ENCODE measurements at places on chromosomes 12 and 14.

DNA sequence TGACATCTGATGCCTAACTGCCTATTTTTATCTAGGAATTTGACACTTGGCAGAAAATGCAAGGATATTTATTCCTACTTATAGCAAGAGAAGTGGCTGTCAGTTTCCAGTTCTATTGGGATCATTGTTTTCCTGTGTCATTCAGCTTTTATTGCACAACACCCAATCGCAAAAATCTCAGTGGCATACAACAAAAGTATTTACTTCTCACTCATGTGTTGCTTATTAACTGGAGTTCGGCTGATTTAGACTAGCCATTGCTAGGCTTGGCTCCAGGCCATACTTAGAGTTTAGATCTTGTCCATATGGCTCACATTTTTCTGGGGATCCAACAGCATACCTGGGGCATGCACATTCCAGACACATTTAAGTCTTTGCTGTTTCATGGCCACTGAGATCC, 218.6 kb upstream of the SYT1 start:
- no peak for DNase-seq

DNA sequence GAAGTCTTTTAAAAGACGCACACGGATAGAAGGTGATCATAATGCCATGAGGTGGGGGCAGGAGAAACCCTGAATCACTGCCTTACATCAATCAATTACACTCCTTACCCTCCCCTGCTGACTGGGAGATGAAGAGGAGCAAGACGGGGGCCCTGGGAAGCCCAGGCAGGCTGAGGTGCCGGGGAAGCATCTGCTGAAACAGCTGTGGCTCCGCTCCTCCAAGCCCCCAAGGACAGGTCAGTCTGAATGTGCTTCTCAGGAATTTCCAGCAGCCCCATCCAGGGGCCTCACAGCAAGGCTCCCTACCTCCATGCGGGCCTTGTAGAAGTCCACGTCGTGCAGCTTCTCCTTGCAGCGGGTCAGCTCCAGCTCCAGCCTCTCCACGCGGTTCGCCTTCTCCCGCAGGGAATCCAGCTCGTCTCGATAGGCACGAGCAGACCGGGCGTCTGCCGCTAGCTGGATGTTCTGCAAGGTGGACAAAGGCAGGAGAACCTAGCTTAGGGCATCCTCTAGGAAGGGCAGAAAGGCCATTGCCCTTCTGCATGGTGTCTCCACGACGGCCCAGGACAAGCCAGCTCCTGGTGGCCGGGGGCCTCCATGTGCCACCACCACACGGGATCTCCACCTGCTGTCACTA, 79.8 kb downstream of the CCDC88C start:
- DNase-seq, result no peak

DNA sequence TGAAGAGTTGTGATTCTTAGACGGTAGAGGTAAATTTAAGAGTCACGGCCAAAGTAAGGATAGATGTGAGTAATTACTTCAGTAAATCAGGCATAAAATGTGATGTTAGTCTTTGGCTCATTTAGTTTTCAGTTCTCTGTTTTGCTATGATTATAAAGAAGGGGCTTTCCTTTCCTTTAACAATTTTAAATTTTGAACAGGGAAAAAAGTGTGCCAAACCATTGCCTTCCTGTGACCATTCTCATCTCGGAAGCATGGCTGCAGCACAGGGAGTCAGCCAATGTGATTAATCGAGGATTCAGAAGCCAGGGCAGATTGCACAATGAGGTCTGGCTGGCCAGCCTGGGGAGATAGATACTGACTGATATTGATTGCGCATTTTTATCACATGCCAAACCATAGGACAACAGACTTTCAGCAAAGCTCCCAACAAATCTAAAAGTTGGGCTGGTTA, 480.2 kb upstream of the PRICKLE1 start:
- no peak for DNase-seq

DNA sequence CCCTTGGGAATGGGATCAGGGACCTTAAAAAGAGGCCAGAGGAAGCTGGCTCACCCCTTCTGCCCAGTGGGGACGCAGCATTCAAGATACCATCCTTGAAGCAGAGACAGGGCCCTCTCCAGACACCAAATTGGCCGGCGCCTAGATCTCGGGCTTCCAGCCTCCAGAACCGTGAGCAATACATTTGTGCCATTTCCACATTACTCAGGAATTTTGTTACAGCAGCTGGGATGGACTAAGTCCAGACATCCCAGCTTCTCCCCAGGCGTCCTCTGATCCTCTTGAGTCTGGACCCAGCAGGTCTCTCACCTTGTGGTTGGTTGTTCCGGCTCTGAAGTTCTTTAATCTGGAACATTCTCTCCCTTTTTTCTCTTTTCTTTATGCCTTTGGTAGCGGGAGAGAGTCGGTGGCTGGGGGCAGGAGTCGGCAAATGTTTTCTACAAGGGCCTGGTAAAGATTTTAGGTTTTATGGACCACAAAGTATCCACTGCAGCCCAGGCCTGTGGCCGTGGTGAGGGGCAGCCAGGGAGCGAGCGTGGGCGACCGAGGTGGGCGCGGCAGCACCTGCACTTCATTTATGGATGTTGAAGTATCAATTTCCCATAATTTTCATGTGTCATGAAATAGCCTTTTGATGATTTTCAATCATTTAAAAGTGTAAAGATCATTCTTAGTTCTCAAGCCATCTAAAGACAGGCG, 4.8 kb downstream of the CEP170B start:
- DNase-seq, result no peak

GRCh38 chr12:40286583-40286982, 61.8 kb downstream of the LRRK2 start:
- DNase-seq, result no peak

DNA sequence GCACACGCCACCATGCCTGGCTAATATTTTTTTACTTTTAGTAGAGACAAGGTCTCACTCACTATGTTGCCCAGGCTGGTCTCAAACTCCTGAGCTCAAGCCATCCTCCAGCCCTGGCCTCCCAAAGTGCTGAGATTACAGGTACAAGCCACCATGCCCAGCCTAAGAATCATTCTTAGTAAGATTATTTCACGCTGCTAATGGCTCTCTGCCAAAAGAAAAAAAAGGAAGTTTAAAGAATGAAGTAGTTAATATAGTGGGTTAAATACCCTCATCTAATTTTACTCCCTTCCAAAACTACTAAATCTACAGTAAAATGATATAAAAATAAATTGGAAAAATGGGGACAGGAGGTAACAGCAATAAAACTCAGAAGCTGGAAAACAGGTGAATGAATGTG, 2.6 kb downstream of the ETFRF1 start:
- DNase-seq, result no peak

GRCh38 chr14:72830786-72831594, 62.9 kb downstream of the DPF3 start:
- no peak for DNase-seq

- no peak for DNase-seq
Observed at GRCh38 chr12:33330940-33331339, 108.7 kb downstream of the SYT10 start.

DNA sequence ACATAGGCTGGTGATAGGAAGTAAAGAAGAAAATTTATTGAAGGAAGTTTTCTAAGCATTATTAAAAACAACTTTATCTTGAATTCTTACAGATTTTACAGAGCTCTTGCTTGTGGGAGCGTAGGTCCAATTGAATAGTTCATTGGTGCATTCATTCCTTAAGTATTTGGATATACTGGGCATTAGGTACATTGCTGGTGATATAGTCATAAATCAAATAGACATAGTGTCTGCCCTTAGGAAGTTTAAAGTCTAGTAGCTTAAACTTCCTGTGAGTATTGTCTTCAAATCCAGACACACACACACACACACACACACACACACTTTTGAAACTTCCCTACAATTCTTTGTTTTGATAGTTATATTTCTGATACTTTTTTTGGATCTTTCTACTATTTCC, 226.7 kb downstream of the FUT8 start:
- DNase-seq, result no peak

DNA sequence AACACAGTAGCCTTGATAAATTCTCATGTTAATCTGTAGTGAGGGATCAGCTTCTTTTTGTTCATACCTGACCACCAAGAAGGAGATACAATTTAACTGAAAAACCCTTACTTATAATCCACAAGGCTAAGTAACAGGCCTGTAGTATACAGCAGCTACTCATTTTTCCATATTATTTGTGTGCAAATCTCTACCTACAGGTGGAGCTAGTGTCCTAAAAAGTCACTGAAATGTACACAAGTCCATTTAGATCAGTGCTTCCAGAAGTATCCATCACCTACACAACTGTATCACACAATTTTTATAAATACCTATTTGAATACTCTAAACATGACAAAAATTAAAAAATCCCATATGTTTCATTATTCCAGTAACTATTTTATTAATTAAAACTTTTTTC, 173.2 kb downstream of the SLC35F4 start:
- no peak for DNase-seq

DNA sequence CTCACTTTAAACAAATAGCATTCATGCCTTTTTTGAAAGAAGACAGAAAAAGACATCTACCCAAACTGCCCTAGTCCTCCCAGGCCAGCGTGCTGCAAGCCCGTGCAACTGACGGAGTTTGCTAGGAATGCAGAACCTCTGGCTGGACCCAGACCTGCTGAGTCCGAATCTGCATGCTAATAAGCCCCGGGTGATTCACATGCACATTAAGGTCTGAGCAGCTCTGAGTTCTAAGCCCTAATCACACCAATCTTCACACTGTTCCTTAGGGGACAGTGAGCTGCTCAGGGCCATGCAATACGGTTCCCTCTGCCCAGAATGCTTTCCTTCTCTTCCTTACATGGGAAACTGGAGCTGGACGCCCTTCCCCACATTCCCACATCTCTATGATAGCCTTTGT, 25.2 kb downstream of the HAL start:
- no peak for DNase-seq

GRCh38 chr12:5428332-5429221, 3.3 kb upstream of the NTF3 start:
- no peak for DNase-seq

GRCh38 chr12:116727891-116728290, 10.0 kb downstream of the SPRING1 start:
- DNase-seq, result no peak

DNA sequence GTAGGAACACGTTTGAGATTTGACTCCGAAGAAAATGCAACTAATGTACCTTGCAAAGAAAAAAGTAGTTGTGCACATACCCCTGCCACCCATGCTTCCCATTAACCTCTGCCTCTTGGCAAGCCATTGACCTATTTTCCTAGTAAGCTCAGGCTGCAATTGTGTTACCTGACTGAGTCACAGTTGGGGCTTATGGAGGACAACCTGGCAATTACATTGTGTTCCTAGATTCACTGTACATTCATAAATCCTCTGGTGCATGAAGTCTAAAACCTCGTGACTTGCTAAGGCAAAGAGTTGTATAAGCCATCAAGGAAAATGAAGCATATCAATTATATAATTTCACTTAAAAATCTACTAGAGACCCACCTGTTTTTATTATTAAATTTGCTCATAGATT, 62.0 kb upstream of the DUSP6 start:
- DNase-seq, result no peak

GRCh38 chr12:69354556-69355187, 4.9 kb upstream of the YEATS4 start:
- no peak for DNase-seq

GRCh38 chr14:75096959-75097358, 27.5 kb downstream of the ZC2HC1C start:
- DNase-seq, result no peak

DNA sequence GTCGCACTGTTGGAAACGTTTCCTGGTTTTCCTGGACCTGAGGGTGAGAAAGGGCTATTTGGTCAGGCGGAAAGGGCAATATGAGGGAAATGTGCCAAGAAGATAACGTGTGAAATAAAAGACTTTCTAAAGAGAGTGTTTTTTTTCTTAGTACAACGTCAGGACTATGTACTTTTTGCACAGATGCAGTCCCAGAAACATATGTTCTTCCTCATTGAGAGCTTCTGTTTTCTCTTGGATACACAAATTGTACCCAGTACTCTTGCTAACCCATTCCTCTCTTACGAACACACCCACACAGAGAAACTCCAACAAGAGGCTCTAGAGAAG, 669 bp upstream of the PKP2 start:
- DNase-seq, result no peak

GRCh38 chr14:68459480-68460136, 333.3 kb downstream of the ZFP36L1 start:
- DNase-seq, result no peak

- no peak for DNase-seq
Observed at GRCh38 chr12:41327096-41327895, 139.2 kb downstream of the PDZRN4 start.

DNA sequence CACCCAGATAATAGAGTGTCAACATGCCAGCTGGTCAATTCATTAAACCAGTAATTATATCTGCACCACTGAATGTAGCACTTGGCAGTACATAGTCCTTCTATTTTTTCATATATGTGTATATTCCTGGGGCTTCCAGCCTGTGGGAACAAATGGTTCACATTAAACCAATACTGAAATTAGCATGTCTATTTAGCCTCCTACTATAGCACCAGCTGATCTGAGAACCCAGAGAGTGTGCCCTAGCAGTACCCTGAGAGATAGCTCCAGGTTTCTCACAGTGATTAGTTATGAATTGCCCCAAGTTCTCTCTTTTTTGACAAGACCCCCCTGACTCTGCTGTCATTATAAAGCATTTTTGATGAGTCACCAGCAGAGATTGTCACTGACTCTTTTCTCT, 1097.3 kb upstream of the FLRT2 start:
- DNase-seq, result no peak

DNA sequence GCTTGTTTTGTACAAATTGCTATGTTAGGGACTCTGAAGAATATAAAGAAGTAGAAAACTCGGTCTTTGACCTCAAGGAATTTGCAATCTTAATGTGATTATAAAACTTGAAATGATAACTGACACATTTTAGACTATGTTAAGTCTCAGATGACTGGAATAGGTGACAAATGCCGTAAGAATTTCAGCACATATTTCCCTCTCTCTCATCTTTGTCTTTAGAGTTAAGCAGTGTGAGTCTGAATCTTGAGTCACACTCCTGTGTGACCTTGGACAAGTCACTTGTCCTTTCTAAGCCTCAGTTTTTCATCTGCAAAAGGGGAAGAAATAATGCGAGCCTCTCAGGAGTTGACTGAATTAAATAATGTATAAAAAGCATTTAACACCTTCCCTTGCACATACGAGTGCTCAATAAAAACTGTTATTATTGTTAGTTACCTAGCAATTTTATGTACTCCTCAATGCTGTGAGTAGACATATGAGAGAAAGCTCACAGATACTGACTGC, 103.7 kb downstream of the DYRK2 start:
- DNase-seq, result no peak

DNA sequence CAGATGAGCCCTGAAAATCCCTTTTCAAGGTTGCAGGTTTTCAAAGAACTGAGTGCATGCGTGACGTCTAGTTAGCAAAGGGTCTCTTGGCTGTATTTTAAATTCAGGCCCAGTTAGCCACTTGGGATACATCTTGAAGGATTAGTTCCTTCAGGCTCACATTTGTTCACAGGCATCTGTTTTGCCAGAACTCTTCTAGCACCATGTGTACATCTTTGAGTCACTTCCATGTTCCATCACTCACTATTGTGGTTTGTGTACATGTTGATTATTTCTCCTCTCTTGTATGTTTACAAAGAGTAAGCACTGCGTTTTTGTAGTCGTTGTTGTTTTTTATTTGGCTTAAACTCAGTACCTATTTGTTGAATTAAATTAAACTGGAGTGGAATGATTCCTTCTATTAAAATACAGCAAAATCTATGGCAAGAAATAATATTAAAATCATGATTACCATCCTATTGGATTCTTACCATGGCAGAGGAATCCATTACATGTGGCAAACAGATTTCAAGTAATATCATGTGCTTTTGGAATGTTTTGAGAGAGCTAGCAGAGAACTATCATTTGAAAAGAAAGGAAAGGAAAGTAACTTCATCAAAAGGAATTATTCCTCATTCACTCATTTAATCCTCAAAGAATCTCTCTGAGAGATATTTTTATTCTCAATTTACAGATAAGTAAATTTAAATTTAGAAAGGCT, 438.9 kb upstream of the FAR2 start:
- DNase-seq, result no peak

Measured in CD4-positive, alpha-beta T cell treated with Interferon alpha-2 for 1 hour (primary cell).